ENCODE measurements at places on chromosomes 1 and 21. TPM values are rescaled to one million over a fixed set of nuclear protein-coding genes. Genes with fewer than 3 reads are reported as not detected.

DNA sequence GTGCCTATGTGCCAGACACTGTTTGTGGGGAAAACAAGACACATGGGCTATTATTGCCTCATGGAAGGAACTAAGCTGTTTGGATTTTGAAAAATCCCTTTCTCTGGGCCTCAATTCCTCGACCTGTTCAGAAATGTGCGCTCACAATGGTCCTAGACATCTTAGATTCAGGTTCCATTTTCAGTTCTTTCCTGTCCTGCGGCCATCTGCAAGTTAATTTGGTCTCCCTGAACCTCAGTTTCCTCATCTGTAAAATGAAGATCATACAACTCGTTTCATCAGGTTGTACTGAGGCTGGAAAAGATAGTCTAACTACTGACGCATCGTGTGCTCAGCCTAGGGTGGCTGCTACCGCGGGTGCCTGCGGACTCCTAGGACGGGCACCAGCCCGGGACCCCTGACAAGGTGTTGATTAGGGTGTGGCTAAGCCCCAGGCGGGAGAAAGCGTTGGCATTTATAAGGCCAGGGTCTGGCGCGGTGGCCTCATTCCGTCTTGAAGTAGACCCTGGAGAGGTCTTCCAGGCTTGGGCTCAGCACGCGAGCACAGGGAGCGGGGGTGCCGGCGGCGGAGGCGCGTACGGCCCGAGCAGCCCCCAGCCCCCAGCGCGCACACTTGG lies 493 bp upstream of the ELOA start:
- ATAC-seq = peak; percentile 57

DNA sequence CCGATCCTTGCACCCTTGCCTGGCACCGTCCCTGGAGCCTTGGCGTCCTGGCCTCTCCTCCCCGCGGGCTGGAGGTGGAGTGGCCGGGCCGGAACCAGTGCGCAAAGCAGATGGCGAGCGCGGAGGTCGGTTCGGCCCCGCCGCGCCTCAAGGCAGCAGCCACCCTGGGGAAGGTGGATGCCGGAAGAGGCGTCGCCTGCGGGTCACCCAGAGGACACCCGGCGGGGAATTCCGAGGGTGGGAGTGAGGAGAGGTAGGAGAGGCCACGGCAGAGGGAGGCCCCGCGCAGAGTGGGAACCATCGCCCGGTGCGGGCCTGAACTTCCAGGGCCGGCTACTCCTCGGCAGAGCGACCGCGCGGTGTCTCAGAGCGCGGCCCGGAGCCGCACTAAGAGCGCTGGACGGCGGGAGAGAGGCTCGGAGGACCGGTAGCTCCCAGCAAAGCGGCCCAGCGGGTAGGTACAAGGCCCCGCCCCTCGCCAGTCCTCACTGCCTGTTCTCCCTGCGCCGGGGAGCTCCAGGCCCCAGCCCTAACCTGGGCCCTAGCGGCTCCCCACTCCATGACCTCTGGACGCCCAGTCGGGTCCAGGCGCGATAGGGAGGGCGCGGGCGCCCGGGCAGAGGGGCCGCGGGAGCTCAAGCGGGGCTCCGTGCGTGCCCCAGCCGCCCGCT lies at the start of gene RNF207:
RNF207 (plus strand) TSS at position 271 of the 671 bp plus-strand sequence. CDS start 417 bp downstream, outside the sequence.
- peak; percentile 90 for ATAC-seq

GRCh38 chr1:81801651-81802456 lies 1.1 kb downstream of the ADGRL2 start:
- ATAC-seq = no peak

TGFB2 gene
- total RNA-seq = not detected

DNA sequence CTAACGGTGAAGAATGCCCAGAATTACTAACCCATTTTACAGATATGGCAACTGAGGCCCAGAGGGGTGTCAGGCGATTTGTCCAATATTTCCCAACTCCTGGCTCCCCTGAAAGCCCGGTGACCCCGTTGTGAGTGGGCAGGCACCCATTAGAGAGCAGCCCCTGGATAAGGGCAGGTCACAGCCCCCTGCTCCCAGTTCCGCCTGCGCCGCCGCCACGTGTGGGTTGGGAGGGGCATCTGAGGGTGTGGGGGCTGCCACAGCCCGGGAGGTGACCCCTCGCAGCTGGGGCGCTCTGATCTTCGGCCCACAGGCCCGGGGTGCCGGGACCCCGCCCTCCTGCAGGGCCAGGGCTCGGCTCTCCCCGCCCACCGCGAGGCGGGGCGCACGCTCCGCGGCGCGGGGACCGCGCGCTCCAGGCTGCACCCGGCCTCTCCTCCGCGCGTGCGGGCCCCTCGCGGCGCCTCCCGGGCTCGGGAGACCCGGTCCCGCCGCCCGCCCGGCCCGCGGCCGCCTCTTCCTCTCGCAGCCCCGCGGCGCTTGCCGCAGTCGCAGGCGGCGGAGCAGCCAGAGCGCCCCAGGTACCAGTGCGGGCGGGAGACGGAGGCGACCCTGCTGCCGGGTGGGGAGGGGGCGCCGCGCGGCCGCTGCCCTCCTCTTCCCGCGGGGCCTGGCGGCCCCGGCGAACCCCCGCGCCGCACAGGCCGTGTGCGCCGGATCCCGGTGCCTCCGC lies at the start of gene HTR6:
HTR6 (plus strand) TSS at position 423 of the 733 bp plus-strand sequence. CDS start 879 bp downstream, outside the sequence.
- ATAC-seq = peak; percentile 48

GRCh38 chr1:247332623-247333361 lies 1.1 kb upstream of the ZNF496 start:
- no peak for ATAC-seq

- ATAC-seq = no peak
Observed at GRCh38 chr1:159120317-159120716, 43.8 kb upstream of the AIM2 start.

DNA sequence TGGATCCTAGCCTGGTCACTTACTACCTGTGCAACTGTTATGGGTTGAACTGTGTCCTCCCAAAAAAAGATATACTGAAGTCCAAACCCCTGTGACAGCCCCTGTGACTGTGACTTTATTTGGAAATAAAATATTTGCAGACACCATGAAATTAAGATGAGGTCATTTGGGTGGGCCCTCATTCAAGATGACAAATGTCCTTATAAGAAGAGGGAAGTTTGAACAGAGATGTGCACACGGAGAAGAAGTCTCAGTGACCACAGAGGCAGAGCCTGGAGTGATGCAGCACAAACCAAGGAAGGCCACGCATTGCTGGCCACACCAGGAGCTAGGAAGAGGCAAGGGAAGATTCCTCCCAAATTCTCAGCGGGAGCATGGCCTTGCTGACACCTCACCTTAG lies 249.7 kb upstream of the RUNX1 start:
- no peak for ATAC-seq

BSND gene
- 0.06 TPM for total RNA-seq

DNA sequence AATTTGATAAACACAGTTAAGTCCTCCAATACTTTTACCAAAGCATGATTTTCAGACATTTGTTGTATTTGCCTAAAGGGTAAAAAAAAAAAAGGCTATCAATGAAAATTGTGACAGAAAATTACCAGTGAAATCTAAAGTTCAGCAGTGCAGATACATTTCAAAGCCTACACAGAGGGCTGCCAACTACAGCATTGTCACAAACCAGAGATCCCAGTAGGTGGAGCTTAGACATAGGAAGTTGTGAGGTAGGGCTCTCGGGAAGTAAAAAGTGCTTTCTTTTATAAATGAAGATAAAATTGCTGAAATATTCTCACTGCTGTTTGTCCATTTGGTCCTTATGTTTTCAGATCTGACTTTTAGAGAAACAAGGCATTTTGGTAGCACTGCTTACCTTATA lies 123.0 kb downstream of the DYRK1A start:
- no peak for ATAC-seq

FCMR gene
- 22.7 TPM for total RNA-seq

DNA sequence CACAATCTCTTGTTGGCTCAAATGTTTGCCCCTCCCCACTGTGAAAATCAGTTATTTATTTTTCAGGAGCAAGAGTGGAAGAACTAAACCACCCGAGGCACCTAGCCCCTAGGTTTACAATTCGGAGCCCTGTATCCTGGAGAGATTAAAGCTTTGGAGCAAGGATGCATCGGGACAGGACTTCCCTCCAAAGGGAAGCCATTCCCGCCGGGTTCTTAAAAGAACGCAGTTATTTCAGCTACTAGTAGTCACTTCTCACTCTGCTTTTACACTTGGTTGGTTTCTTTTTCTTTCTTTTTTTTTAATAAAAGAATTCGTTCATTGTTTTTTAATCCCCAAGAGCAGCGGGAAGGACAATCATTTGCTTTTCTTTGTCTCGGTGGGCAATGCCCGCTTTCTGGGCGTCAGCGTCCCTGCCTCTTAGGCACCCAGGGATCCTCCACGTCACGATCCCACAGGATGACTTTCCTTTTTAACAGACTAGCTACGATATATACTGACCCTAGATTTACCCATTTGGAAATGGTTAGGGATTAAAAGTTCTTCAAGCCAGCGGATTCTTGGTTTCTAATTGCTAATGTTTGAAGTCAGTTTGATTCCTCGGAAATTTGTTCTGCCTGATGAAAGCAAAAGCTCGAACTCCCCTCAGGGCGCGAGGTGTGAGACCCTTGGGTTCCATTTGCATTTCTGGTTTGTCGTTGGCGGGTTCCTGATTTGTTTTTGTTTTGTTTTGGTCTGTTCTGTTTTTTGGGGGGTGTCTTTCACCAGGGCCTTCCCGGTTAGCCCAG lies 9.0 kb downstream of the TBX15 start:
- ATAC-seq = no peak

DMBX1 gene
- 0.58 TPM for total RNA-seq

GRCh38 chr1:153831026-153831425 lies 55.8 kb downstream of the SLC27A3 start:
- no peak for ATAC-seq

DNA sequence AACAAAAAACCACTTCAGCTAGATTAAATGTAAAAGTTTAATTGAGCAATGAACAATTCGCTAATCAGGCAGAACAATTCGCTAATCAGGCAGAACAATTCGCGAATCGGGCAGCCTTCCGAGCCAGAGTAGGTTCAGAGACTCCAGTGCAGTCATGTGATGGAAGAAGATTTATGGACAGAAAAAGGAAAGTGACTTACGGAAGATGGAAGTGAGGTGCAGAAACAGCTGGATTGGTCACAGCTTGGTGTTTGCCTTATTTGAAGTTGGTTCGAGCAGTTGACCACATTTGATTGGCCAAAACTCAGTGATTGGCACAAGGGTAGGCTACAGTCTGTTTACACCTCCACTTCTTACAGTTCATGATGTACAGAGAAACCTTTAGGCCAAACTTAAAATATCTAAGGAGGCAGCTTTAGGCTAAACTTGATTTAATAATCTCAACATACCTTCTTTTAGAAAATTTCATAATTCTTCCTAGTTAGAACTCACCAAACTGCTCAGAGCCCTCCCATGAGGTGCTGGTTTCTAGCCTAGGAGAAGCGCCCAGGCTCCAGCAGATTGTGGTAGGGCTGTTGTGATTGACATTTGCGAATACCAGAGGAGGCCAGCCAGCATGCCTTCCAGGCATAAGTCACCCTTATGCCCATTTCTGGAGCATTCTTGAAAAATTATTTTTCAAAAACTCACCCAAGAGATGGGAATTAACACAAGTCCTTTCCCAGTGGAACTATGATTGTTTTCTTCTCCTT lies 22.8 kb upstream of the KCNC4 start:
- ATAC-seq = no peak

DNA sequence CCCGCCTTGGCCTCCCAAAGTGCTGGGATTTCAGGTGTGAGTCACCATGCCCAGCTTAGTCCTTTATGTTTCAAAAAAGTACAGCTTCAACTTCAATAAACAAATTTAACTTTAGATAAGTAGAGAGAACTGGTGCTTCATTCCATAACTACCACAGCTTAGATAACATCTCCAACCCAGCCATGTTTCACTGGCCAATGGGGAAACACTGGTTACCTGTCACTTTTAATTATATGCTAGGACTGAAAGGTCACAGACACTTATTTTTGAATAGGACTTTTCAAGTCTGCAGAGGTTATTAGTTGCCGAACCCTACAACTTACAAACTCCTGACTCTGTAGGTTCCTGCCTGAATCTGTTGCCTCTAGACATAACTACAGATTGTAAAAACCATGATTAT lies 56.5 kb upstream of the ST6GALNAC3 start:
- ATAC-seq = no peak

DNA sequence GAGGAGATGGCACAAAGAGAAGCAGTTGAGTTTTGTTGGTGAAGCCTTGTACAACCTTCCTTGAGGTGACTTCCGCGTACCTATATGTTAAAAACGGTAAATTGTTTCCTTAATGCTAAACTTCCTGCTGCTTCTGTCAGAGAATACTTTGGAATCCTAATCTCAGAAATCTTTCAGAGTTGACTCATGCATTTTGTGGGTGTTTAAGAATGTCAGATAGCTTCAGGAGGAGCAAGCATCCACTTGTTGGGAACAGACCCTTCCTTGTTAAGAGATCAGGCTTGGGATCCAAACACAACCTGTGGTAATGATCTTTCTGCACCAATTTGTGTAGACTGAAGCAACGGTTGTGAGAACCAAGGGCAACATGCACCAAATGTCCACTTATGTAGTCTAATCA lies 29.5 kb downstream of the AK4 start:
- ATAC-seq = no peak

ZNF669 gene
- 5.7 TPM for total RNA-seq

PRMT2 gene
- total RNA-seq = 88.2 TPM

DNA sequence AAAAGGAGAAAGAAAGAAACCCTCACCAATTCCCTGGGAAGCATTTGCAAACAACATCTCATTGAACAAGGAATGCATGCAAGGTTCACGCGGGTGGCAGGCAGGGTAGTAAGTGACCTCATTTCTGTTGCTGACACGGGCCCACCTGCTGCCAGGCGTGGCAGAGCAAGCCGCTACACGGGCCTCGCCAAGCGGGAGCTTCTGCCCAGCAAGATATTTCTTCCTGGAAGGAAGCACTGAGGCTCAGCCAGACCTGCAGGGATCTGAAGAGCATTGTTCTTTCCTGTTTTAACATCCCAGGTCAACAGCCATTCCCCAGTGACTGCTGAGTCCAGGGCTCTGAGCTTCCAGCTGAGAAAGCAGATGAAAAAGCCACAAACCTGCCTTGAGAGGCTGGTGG lies 91.9 kb upstream of the IGSF21 start:
- ATAC-seq = no peak

- ATAC-seq = no peak
Observed at GRCh38 chr1:221217029-221217428, 337.8 kb downstream of the HLX start.

LORICRIN gene
- not detected for total RNA-seq

TAS1R1 gene
- not detected for total RNA-seq

CFAP141 gene
- not detected for total RNA-seq

DNA sequence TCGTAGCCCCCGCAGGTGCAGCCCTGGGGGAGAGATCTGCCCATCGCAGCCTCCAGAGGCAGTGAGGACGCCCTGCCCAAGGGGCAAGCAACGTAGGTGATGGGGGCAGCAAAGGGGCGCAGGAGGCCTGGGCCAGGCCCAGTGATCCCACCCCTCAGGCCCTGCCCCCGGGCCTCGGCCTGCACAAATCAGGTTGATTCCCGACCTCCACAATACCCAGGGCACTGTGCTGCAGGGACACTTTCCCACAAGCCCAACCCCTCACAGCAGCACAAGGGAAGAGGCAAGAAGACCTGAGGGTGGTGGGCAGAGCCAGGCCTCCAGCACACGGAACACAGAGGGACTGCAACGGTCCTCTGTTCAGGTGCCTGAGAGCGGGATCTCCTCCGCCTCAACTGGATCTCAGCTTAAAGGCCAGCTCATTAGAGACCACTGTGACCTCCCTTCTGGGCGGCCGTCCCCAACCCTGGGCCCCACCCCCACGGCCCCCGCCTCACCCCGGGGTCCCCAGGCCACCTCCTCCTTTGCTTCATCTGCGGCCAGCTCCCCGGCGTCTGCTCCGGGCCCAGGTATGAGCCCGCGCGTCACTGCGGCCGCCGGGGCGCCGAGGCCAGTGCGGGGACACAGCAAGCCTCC lies 812 bp upstream of the ARF1 start:
- ATAC-seq = no peak

B3GALT5 gene
- total RNA-seq = 0.03 TPM
